ENCODE measurements at places on chromosomes 11 and 22. TPM values are rescaled to one million over a fixed set of nuclear protein-coding genes. Genes with fewer than 3 reads are reported as not detected.

C22orf31 gene
- 0.34 TPM for polyA plus RNA-seq

ELMOD1 gene
- polyA plus RNA-seq = not detected

RELA gene
- polyA plus RNA-seq = 50.4 TPM

UCP3 gene
- polyA plus RNA-seq = 0.67 TPM

PIH1D2 gene
- polyA plus RNA-seq = 0.76 TPM

CSNK2A3 gene
- polyA plus RNA-seq = 0.40 TPM

TMPRSS6 gene
- polyA plus RNA-seq = 0.07 TPM

CABP4 gene
- 8.4 TPM for polyA plus RNA-seq

HTR3B gene
- not detected for polyA plus RNA-seq

IFTAP gene
- 15.1 TPM for polyA plus RNA-seq

OR10AG1 gene
- not detected for polyA plus RNA-seq

CCDC89 gene
- 0.62 TPM for polyA plus RNA-seq

NCF4 gene
- 27.8 TPM for polyA plus RNA-seq

KCNJ11 gene
- polyA plus RNA-seq = 12.3 TPM

USH1C gene
- 1.8 TPM for polyA plus RNA-seq

RIBC2 gene
- 0.06 TPM for polyA plus RNA-seq

CARD16 gene
- 3.3 TPM for polyA plus RNA-seq

OR52I2 gene
- not detected for polyA plus RNA-seq

DEFB108B gene
- polyA plus RNA-seq = not detected

OR4A16 gene
- not detected for polyA plus RNA-seq

SLC29A2 gene
- polyA plus RNA-seq = 6.7 TPM

CALCA gene
- 1.1 TPM for polyA plus RNA-seq

GAB2 gene
- 22.8 TPM for polyA plus RNA-seq

TMPRSS4 gene
- polyA plus RNA-seq = 1.0 TPM

YPEL4 gene
- 0.58 TPM for polyA plus RNA-seq

ATP5MG gene
- 232 TPM for polyA plus RNA-seq

OTOG gene
- not detected for polyA plus RNA-seq

BIK gene
- polyA plus RNA-seq = 1.0 TPM

OR5T1 gene
- polyA plus RNA-seq = not detected

ANGPTL5 gene
- not detected for polyA plus RNA-seq

PPP2R5B gene
- 10.0 TPM for polyA plus RNA-seq

TRIM21 gene
- polyA plus RNA-seq = 19.7 TPM

VSIG10L2 gene
- polyA plus RNA-seq = 0.45 TPM

CD82 gene
- polyA plus RNA-seq = 17.4 TPM

ZNF70 gene
- 1.3 TPM for polyA plus RNA-seq

TPBGL gene
- polyA plus RNA-seq = 0.14 TPM

GAB4 gene
- not detected for polyA plus RNA-seq

GNB1L gene
- 4.3 TPM for polyA plus RNA-seq

NLRP6 gene
- polyA plus RNA-seq = 0.54 TPM

A4GALT gene
- polyA plus RNA-seq = 55.2 TPM

APOL6 gene
- 11.6 TPM for polyA plus RNA-seq

UBXN1 gene
- 188 TPM for polyA plus RNA-seq

Measured in adipose tissue (tissue), 3 donors.